Right renal pelvis (tissue), 4 donors: ENCODE measurements at places on chromosomes 3 and 15.
A peak's percentile ranks its signal among the peaks of the same experiment; 100 is the strongest.

- peak; percentile 85 for DNase-seq
Observed at GRCh38 chr15:68277603-68278344, at the start of gene FEM1B. FEM1B (plus strand) TSS chr15:68277745; CDS start chr15:68278418, 673 bp downstream.

DNA sequence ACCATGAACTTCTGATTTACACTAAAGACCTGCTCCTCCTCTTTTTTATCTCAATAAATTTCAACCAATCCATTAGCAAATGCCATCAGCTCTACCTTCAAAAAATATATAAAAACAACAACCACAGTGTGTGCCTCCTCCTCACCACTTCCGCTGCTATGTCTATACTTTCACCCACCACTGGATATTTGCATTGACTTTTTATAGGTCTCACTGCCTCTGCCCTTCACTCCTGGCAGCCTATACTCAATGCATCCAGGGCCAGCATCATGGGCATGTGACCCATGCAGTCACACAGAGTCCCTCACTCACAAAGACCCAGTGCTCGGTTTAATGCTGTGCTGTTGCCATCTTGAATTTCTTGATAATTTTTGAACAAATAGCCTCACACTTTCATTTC is 53.5 kb upstream of the CCDC54 start:
- no peak for DNase-seq

DNA sequence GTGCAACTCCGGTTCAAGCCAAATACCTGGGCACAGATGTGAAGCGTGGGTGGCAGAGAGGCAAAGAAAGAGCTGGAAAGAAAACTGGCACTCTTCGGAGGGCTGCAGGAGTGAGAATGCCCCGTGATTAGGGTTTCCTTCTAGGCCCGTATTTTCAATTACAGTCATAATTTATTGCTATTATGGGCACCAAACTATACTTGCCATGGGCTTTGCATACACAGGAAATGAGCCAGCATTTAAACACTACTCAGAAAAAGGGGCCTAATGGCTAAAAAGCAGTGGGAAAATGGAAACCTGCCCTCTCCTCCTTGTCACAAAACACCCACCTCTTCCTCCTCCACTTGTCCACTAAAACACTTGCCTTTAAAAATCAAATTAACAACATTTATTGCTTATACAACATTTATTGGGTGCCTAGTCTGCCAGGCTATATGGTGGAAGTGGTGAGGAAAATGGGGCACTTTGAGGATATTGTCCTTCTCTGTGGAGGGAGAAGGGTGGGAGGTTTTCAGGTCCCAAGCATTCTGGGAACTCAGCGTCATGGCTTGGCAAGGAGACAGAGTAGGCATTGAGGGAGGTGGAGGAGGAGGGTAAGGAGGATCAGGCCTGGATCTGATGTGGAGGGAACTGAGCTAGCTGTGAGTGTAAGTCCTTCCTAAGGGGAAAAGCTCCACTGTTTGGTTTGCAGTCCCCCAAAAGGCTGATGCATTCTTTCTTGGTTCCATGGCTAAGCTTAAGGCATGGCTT is 160.9 kb downstream of the SLCO3A1 start:
- DNase-seq, result no peak

- no peak for DNase-seq
Observed at GRCh38 chr15:72135719-72136118, 17.5 kb downstream of the SENP8 start.

- DNase-seq, result no peak
Observed at GRCh38 chr3:60090548-60090947, 1040.7 kb upstream of the CFAP20DC start.

- DNase-seq, result no peak
Observed at GRCh38 chr3:31748933-31749295, 216.2 kb downstream of the STT3B start.

DNA sequence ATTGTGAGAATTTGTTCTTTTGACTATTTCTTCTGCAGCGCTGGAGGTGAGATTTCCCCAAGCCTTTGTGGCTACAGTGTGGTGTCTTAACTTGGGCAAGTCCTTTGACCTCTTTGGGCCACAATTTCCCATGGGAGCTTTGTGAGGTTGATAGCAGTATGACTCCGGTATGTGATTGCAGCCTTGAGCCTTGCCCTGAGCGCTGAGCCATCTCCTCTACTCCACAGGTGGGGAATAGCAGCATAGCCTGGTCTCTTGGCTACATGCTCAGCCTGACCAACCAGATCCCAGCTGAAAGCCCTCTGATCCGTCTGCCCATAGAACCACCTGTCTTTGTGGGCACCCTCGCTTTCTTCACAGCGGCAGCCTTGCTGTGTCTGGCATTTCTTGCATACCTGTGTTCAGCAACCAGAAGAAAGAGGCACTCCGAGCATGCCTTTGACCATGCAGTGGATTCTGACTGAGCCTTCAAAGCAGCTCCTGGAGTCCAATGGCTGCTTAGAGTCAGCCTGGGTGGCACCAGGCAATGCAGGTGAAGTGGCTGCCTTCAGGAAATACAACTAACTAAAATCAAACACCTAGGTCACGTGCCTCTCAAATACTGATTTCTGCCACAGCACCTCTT is 30.0 kb upstream of the RPL14 start:
- no peak for DNase-seq

DNA sequence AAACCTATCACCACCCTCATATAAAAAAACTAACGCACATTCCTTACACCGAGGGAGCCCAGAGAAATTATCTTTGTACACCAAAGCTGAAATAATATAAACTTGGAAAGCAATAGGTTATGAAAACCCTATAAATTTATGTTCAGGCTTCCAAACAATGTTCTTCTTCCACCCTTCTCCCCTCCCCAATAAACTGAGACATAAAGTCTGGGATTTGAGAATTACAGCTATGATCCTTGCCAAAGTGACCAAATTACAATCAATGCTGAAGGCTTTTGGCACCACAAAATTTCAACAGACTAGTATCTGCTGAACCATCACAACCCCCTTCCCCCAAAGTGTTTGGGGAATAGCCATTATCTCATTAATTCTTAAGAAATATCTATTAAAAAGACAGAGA is 237.8 kb downstream of the FMN1 start:
- DNase-seq, result no peak

- DNase-seq, result no peak
Observed at GRCh38 chr3:126442094-126442855, 33.4 kb downstream of the ZXDC start.

- no peak for DNase-seq
Observed at GRCh38 chr3:99651531-99651930, 13.1 kb downstream of the COL8A1 start.

DNA sequence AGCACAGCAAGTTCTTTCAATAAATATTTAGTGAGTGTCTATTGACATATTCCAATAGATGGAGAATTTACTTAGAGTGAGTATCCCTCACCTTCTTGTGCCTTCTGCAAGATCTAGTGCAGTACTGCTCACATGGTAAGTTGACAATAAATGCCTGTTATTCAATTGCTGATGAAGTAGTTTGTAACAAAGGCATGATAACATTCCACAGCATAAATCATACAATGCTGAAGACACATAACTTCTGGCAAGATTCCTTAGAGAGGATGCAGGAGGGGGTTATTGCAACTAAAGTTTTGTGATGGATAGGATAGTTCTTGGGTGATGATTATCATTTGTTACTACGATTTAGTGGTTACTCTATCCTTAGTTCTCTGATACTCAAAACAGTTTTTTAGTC is 112.2 kb upstream of the RBMS3 start:
- DNase-seq, result no peak

- no peak for DNase-seq
Observed at GRCh38 chr3:83011481-83011880, 1250.0 kb upstream of the GBE1 start.

- peak; percentile 72 for DNase-seq
Observed at GRCh38 chr3:155737844-155738460, 6.9 kb downstream of the PLCH1 start.

GRCh38 chr3:14906355-14906971 is 40.9 kb upstream of the NR2C2 start:
- no peak for DNase-seq

DNA sequence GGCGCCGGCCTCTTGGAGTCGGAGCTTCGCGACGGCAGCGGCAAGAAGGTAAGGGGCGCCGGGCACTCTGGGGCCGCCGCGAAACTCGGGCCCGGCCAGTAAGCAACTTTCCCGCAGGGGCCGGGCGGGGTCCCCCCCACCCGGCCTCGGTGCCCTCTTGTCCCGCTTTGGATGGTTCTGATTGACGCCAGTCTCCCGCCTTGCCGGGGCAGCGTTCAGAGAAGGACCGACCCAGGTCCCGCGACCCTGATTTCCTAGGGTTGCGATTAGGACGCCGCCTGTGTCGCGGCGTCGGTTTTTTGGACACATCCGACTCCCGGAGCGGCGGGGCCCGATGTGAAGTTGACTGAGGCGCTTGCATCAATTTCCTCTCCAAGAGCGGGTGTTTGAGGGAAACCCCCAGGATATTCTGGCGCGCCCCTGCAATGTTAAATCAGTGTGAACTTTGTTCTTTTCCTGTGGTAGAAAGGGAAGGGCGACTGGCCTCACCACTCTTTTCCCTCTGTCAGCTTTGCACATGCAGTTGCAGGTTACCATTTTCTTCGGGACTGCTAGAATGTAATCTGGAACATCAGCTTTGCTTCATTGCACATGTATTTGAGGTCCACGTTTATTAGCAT is 755 bp downstream of the PDE8A start:
- no peak for DNase-seq

GRCh38 chr3:65945480-65945879 is 93.2 kb downstream of the MAGI1 start:
- no peak for DNase-seq

DNA sequence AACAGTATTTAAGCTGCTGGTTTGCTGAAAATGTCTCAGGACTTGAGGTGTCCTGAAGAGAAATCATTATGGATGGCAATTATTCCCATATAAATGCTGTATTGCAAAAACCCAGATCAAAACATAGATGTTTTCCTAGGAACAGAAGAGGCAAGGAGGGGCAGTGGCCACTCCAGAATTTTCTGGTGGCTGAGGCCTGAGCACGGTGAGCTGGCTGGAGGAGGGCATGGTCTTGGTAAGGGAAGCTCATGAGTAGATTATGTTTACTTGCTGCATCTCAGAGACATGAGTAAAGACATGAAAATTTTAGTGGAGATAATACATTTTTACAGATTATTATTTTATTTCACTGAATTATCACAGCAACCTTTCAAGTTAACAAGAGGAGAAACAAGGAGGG is 31.1 kb downstream of the PGPEP1L start:
- no peak for DNase-seq

GRCh38 chr3:123424321-123424998 is 24.4 kb downstream of the ADCY5 start:
- DNase-seq, result no peak

DNA sequence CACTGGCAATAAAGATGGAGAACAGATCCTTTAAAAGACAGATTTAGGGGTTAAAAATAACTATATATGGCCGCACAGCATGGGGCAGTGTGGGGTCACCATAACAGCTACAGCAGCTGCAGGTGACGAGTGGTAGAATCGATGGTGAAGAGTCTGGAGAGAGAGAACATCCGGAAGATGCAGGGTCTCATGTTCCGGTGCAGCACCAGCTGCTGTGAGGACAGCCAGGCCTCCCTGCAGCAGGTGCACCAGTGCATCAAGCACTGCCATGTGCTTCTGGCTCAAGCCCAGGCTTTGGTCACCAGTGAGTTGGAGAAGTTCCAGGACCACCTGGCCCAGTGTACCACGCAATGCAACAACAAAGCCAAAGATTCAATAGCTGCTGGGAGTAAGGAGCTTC is 93.7 kb upstream of the IMPG2 start:
- no peak for DNase-seq

GRCh38 chr3:33030802-33031201 is 66.1 kb downstream of the GLB1 start:
- DNase-seq, result no peak

DNA sequence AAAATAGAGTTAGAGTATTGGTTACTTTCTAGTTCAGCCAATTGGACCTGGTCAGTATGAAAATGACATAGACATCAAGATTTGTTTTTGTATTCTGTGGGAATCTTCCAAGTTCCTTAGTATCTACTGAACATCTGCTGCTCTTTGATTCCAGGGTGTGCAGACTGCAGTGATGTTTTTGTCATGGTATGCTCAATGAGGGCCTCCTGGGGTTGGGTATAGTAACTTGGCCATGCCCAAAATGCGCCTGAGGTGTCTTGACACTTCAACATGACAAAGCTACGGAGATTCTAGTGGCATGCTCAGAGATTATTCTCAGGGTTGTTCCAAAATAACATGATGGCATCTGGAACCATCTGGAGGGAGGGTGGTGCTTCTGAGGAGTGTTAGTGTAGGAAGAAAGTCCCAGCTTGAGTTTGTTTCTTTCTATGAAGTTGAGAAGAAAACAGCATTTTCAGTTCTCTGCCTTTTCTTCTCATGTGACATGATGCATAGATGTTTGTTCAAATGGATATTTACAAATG is 313.5 kb upstream of the TBL1XR1 start:
- DNase-seq, result no peak

- no peak for DNase-seq
Observed at GRCh38 chr3:193594946-193595689, 2.1 kb downstream of the OPA1 start.

DNA sequence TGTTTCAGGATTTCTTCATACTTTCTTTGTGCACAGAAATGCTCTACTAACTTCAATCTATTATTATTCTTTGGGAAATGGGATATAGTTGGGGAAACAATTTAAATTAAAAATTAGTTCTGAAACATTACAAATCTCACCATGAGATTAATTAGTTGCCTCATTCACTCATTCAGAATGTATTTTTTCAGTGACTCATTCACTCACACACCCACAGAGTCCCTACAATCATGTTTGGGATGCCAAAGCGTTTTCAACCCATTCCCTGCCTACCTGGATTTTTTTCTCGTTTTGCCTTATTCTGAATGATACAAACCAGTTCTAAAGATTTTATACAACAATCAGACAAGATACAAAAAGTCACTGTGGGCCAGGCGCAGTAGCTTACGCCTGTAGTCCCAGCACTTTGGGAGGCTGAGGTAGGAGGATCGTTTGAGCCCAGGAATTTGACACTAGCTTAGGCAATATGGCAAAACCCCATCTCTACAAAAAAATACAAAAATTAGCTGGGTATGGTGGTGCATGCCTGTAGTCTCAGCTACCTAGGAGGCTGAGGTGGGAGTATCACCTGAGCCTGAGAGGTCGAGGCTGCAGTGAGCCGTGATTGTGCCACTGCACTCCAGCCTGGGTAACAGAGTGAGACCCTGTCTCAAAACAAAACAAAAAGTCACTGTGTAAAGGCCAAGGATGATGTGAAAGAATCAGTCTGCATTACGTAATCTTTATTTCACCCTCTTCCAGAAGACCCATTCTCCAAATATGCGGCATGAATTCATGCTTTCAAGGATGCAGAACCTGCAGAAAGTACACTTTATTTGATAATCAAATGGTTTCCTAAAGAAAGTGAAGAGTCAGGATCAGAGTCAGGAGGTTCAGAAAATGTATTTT is 34.8 kb upstream of the ARHGEF3 start:
- DNase-seq, result no peak
